ENCODE measurements at places on chromosomes 2 and 18.

GRCh38 chr18:79856119-79857007 is 58.6 kb downstream of the KCNG2 start:
- peak; percentile 60 for DNase-seq

- no peak for DNase-seq
Observed at GRCh38 chr2:32482471-32482870, 125.6 kb downstream of the BIRC6 start.

DNA sequence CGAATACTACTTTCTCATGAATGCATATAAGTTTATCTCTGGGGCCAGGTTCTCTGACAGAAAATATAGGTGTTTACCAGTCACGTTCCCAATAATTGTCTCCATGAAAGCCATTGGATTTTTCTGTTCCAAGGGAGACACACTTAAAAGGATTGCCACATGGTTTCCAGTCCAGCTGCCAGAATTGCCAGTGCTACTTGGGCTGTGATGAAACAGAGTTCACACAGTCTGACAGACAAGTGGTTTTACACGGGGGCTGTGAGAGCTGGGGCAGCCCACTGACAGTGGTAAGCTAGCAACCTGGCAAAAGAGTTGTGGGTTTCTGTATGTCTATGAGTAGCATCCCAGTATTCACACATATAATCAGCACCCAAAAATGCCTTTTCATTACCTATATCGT is 27.7 kb upstream of the ATRAID start:
- no peak for DNase-seq

- no peak for DNase-seq
Observed at GRCh38 chr18:63446266-63446665, 24.0 kb upstream of the VPS4B start.

- DNase-seq: no peak
Observed at GRCh38 chr2:110659248-110659647, 18.6 kb downstream of the BUB1 start.

- DNase-seq: peak; percentile 48
Observed at GRCh38 chr2:85765081-85765731, 11.4 kb downstream of the ATOH8 start.

- DNase-seq: no peak
Observed at GRCh38 chr2:24509840-24510239, 18.8 kb downstream of the NCOA1 start.

- no peak for DNase-seq
Observed at GRCh38 chr2:109647636-109648035, 33.5 kb downstream of the SOWAHC start.

- DNase-seq: peak; percentile 23
Observed at GRCh38 chr2:8193686-8194615, 487.9 kb upstream of the ID2 start.

GRCh38 chr2:165563468-165564225 is 94.1 kb downstream of the CSRNP3 start:
- peak; percentile 13 for DNase-seq

GRCh38 chr18:12769644-12770440 is 67.0 kb downstream of the PSMG2 start:
- DNase-seq: no peak

DNA sequence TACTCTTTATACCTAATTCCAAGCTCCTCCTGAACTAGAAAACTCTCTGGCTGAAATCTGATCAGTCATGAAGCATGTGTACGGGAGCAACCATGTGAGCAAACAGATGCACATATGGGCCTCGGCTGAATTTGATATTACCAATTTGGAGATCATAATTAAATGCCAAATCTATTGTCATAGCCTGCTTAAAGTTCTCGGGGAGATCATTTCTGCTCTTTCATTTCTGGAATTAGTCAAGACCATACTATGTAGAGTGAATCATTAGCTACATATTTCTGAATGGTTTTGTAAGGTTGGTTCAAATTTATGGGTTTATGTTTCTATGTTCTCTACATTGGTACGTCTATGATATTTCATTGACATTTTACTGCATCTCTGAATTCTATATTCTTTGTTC is 205.5 kb downstream of the UBE2E3 start:
- DNase-seq: no peak

- DNase-seq: no peak
Observed at GRCh38 chr2:109609352-109610024, 4.3 kb downstream of the SEPTIN10 start.

DNA sequence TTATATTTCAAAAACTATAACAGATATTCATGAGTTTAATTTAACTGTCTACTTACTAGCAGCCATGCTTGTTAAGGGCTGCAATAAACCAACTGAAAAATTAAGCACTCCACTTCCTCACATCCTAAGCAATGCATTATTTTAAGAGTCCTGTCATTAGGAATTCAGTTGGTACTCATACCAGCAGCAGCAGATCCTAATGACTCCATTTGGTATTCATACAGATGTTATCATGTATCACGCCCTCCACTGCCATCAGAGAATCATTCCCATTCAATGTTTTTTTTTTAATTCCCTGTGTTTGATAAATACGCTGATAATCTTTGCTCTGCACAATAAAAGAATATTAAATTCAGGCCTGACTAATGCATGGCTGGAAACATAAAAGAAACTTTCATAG is 236.8 kb downstream of the AFF3 start:
- no peak for DNase-seq

GRCh38 chr2:153912798-153913396 is 41.2 kb downstream of the GALNT13 start:
- no peak for DNase-seq

DNA sequence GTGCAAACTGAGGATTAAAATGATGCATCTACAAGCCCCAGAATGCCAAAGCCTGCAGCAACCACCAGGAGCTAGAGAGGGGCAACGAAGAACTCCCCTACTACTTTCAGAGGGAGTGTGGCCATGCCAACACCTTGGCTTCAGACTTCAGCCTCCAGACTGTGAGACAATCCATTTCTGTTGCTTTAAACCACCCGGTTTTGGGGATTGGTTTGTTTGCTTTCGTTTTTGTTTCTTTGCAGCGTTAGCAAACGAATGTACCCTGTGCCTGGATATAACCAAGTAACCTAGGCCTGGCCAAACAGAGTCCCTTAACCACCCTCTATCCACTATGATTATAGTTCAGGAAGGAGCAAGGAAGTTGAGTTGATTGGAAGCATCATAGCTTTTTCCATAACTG is 171.2 kb upstream of the NCK2 start:
- no peak for DNase-seq

GRCh38 chr2:129801575-129801974 is 177.9 kb upstream of the RAB6C start:
- no peak for DNase-seq

GRCh38 chr2:70670626-70671025 is 97.4 kb downstream of the ADD2 start:
- no peak for DNase-seq

DNA sequence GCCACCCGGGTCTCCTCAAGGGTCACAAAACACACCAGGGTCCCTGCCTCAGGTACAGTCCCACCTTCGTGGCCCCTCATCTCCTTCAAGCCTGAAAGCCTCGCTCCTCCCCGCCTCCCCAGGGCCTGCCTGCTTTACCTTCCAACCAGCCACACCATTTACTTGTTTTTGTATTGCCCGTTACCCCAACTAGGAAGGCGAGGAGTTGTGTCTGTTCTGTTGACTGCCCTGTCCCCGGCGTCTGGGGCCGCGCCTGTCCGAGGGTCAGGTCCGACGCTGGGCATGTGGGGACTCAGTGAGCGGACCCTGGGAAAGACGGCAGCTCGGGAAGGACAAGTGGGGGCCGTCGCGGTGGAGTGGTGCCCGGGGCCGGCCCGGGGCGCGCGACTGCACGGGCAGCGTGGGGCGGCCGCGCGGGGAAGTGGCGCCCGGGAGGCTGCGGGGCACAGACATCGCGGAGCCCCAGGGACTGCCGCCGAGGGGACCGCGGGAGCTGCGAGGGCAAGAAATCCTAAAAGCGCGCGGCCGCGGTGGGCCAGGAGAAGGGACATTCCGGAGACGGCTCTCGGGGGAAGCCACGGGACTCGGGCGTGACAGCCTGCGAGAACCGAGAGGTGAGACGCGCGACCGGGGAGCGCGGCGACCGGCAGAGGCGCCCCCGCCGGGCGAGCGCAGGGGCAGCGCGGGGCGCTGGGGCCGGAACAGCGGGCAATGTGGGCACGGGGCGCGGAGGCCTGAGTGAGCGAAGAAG is 797 bp upstream of the GRHL1 start:
- DNase-seq: peak; percentile 30

DNA sequence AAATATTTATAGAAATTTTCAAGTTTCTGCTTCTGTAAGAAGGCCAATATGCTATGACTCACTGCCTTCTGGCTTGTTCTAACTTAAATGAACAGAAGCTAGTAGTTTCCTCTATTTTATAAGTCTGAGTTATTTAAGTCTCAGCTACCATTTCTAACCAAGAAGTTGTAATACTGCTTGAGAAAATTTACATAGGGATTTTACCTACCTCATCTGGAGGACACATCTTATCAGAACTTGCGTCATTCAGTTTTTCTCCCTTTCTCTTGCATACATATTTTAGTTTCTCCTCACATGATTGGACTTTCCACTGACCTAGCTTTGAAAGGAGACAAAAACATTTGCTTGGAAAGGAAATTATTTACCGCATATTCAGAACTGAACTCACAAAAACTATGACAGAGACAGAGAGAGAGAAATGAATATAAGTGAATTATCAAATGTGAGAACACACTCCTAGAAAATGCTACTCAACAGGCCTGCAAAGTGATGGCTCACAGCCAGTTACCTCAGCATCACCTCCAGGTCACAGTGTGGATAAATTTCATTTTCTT is 81.1 kb upstream of the CD302 start:
- DNase-seq: no peak

DNA sequence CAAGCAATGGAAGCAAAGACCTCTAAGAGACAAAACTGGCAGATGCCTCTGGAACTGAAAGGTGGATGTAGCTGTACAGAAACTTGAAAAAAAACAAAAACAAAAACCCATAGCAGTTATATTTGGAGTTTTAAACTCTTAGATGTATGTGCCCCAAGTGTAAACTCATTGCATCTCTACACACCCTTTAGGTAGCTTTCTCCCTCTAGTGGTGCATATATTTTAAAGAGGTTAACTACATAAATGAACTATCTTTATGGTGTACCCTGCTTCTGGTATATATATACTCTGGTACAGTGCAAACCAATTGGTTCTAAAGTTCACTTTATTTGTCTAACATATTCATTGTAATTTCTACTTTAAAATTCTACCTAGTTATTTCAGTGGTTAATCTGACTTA is 518.2 kb downstream of the NRXN1 start:
- DNase-seq: no peak

DNA sequence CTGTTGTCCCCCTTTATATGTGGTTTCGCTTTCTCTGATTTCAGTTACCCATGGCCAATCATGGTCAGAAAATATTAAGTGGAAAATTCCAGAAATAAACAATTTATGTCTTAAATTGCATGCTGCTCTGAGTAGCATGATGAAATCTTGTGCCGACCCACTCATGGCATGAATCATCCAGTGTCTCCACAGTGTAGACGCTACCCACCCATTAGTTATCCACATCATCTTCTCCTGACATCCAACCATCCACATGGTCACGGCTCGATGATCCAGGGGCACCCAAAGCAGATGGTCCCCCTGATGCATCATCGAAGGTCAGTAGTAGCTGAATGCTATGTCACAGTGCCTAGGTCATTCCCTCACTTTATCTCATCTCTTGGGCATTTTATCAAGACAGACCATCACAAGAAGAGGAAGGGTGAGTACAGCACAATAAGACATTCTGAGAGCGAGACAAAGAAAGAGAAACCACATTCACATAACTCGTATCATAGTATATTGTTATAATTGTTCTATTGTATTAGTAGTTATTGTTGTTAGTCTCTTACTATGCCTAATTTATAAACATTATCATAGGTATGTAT is 44.1 kb upstream of the ACKR3 start:
- no peak for DNase-seq

- DNase-seq: no peak
Observed at GRCh38 chr2:46570396-46570795, 91.0 kb downstream of the TMEM247 start.

GRCh38 chr18:10068766-10069567 is 155.2 kb downstream of the VAPA start:
- no peak for DNase-seq

DNA sequence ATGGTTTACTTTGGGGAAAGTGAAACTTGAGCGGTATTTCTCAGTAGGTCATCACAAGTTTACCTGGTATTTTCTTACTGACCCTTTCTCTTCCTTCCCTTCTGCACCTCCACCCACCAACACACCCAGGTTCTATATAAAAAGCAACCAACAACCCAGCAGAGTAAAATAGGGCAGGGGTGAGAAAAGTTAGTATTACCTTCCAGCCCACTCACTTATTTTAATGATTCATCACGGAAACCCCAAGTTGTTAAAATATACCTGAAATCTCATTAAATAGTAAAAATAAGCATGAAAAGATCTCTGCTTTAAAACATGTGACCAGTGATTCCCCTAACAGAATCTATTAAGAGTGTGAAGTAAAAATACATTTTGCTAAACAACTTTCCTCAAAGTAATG is 306.1 kb downstream of the ZEB2 start:
- DNase-seq: no peak

- no peak for DNase-seq
Observed at GRCh38 chr2:109528811-109529501, 84.8 kb downstream of the SEPTIN10 start.

GRCh38 chr2:188203776-188204175 is 87.9 kb upstream of the GULP1 start:
- DNase-seq: no peak

DNA sequence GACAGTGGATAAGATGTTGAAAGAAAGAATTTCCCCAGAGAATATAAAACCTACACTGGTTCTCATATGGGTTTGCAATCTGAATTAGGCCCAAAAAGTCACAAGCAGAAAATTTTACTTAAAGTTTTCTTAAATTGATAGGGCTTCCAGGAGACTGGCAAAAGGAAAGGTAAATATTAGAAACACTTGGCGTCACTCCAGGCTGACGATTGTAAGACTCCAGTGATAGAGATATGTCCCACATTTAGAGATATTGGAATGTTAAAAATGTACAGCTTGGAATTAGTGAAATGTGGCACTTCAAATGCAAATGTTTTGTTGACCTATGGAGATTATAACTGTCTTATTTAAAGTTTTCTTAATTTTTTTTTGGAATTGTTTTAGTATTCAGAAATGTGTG is 14.0 kb downstream of the YIPF4 start:
- DNase-seq: no peak

DNA sequence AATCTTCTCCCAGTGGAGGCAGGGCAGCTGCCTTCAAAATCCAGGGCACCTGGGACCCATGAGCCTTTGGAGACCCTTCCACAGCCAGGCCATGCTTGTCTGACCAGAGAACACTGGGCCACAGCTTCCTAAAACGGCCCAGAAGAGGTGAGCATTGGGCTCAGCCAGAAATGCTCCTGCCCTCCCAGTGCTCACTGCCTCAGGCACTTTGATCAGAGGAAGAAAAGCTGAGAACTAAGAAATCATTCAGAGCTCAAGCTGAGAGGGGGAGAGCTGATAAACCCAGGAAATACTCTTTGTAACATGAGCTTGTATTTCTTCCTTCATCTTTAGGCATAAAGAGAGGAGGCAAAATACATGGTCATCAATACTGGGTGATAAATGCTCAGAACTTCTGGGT is 365.5 kb upstream of the KLHL29 start:
- DNase-seq: no peak

- no peak for DNase-seq
Observed at GRCh38 chr18:45551142-45551815, 64.0 kb upstream of the SLC14A2 start.

GRCh38 chr2:33644215-33644614 is 45.1 kb upstream of the FAM98A start:
- no peak for DNase-seq

Data from SK-N-DZ (cell line).